Cardiac atrium fibroblast (primary cell): ENCODE measurements at places on chromosomes 6 and 20. TPM values are rescaled to one million over a fixed set of nuclear protein-coding genes. Genes with fewer than 3 reads are reported as not detected.

The FAM209B gene
- not detected in 2 replicates for total RNA-seq

The HLA-DQA2 gene
- total RNA-seq = not detected in 2 replicates

The NCOA7 gene
- 33.0 and 50.4 TPM in 2 replicates for total RNA-seq

The GRM1 gene
- not detected in 2 replicates for total RNA-seq

The C6orf47 gene
- 15.3 and 19.9 TPM in 2 replicates for total RNA-seq

The LHFPL5 gene
- total RNA-seq = not detected in 2 replicates

The EEF1A1 gene
- 15,190 and 16,784 TPM in 2 replicates for total RNA-seq

The RARS2 gene
- 33.9 and 49.5 TPM in 2 replicates for total RNA-seq

The LINC00237 gene
- not detected in 2 replicates for total RNA-seq

The TOMM6 gene
- total RNA-seq = 134 and 141 TPM in 2 replicates

The ULBP1 gene
- total RNA-seq = 2.0 and 2.1 TPM in 2 replicates

The ZNF512B gene
- total RNA-seq = 8.7 and 11.7 TPM in 2 replicates

The EFCAB8 gene
- under 0.01 TPM in 1 of 2 replicates, not detected in the other for total RNA-seq

The TRIM10 gene
- total RNA-seq = not detected in 2 replicates

The CPXM1 gene
- 0.97 and 2.5 TPM in 2 replicates for total RNA-seq

The NKX2-2 gene
- total RNA-seq = not detected in 2 replicates

The SPATA25 gene
- total RNA-seq = not detected in 2 replicates

The MOXD1 gene
- total RNA-seq = 2.9 and 16.5 TPM in 2 replicates

The RRAGD gene
- total RNA-seq = 0.49 TPM in 1 of 2 replicates, not detected in the other

The NMBR gene
- not detected in 2 replicates for total RNA-seq

The MYBL2 gene
- total RNA-seq = 7.3 and 9.4 TPM in 2 replicates

The VWA7 gene
- total RNA-seq = under 0.01 TPM in 1 of 2 replicates, not detected in the other

The DDX43 gene
- 0.81 and 1.1 TPM in 2 replicates for total RNA-seq

The TNFRSF6B gene
- 1.8 and 5.8 TPM in 2 replicates for total RNA-seq

The MYLK2 gene
- under 0.01 TPM in 1 of 2 replicates, not detected in the other for total RNA-seq

The NKAIN4 gene
- not detected in 2 replicates for total RNA-seq

The CRISP3 gene
- total RNA-seq = not detected in 2 replicates

The RBL1 gene
- total RNA-seq = 5.8 and 12.1 TPM in 2 replicates

The GGTLC1 gene
- not detected in 2 replicates for total RNA-seq

The SLC16A10 gene
- not detected in 2 replicates for total RNA-seq

The CLPSL2 gene
- not detected in 2 replicates for total RNA-seq

The TMEM74B gene
- 1.1 and 1.5 TPM in 2 replicates for total RNA-seq

The HCRTR2 gene
- not detected in 2 replicates for total RNA-seq
